Stimulated activated CD4-positive, alpha-beta T cell treated with anti-CD3 and anti-CD28 coated beads, Interleukin-12 subunit alpha, Interleukin-12 subunit beta, amount 100 ng/mL, for 24 hours (primary cell): ENCODE measurements at places on chromosomes 5 and 9.
A peak's percentile ranks its signal among the peaks of the same experiment; 100 is the strongest.

DNA sequence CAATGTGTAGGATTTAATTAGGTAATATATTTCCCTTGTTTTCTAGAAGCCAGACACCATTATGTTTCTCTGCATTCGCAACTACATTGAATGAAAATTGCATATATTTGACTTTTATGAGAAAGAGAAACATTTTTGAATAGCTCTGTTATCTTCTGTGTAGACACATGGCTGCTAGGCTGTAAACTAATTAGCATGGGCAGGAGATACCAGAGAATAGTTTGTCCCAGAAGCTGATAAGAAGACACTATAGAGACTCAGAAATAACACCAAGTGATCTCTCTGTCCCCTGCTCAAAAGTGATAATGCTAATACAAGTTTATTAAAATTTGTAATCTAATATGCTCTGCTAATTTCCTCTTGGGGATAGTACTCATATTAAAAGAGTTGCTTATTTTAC, 198.0 kb upstream of the TUSC1 start:
- DNase-seq: no peak

DNA sequence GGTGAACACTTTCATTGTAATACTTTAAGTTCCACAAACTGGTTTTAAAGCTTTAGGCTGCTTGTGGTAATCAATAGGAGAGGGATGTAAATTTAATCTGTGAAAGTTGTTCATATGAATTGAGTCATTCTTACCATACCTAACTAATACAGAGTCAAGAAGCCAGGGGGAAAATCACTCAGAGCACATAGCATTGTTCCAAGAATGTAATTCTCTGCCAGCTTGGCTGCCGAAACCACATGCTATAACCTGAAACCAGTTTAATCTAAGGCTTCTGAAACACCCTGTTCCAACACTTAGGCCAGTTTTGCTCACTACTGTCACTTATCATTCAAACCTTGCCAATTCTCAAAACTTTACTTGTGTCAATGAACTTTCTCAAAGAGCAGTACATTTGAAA, 528.8 kb upstream of the GRAMD2B start:
- DNase-seq: no peak

- DNase-seq: no peak
Observed at GRCh38 chr9:114203410-114204140, 48.2 kb downstream of the COL27A1 start.

DNA sequence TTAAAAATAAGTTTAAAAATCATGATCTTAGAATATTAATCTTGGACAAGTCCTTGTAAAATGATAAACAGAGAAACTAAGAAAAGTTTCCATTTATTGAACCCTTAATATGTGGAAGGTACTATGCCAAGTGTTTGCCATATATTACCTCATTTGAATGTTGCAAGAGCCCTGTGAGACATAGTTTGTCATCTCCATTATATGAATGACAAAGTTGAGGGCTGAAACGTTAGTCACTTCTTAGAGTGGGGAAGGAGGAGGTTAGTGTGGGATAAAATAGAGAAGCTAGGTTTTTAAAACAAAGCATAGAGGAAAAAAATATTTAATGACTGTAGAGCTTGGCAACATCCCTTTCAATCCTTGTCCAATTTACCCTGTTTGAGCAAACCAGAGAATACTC, 2.0 kb downstream of the TNC start:
- DNase-seq: no peak

- no peak for DNase-seq
Observed at GRCh38 chr9:82106536-82106935, 118.0 kb downstream of the SPATA31D1 start.

GRCh38 chr9:19492775-19493173, 84.0 kb downstream of the ACER2 start:
- DNase-seq: no peak

DNA sequence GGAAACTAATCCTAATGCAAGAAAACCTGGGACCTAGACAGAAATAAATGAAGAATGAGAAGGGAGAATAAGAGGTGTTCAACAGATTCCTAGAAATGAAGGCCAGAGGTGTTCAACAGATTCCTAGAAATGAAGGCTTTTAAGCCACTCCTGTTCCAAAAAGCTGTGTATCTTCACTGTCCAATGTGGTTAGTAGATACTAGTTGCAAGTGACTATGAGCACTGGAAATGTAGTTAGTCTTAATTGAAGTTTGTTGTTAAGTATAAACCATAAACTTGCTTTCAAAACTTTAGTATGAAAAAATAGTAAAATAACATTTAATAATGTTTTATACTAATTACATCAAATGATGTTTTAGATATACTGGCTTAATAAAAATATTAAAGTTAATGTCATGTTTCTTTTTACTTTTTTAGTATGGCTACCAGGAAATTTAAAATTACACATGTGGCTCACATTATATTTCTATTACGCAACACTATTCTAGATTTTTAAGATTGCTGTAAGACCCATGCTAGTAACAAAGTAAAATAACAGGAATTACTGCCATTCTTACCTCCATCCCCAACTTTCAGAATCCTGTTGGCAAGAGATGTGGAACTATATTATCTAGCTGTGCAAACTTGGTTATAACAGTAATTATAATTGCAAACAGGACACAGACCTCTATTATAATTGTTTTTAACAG, 57.5 kb downstream of the RICTOR start:
- no peak for DNase-seq

DNA sequence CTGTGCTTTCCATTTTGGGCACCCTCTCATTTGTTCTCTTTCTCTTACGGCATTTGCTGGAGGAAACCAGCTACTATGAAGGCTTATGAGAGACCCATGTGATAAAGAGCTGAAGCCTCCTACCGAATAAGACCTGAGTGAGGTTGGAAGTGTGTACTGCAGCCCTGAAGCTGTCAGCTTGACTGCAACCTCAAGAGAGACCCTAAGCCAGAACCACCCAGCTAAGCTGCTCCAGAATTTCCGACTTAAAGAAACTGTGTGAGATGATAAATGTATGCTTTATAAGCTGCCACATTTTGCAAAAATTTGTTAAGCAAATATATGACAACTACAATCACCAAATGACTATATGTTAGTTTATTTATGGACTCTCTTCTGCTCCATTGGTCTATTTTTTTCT, 151.7 kb upstream of the PTPRD start:
- no peak for DNase-seq

GRCh38 chr9:72352911-72353388, 12.1 kb downstream of the ZFAND5 start:
- DNase-seq: no peak

- no peak for DNase-seq
Observed at GRCh38 chr5:175788155-175788787, 83.1 kb upstream of the CPLX2 start.

- DNase-seq: no peak
Observed at GRCh38 chr9:108181441-108181840, 674.3 kb downstream of the ACTL7B start.

DNA sequence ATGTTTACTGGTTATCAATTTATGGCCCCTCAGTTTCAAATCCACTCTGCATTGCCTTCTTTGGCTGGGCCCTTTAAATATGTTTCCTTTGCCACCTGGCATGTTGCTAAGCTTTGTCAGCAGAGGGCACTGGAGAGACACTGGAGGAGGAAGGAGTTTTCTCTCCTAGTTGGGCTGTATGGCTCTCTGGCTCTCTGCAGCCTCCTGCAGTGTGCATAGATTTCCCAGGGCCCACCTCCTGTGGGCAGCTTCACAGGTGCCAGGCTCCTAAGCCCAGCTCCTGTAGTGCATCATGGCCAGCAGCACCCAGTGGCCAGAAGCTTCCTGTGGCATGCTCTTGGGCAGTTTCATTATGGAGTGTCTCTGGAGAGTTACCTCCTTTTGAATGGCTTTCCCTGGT, 23.3 kb downstream of the CAVIN4 start:
- peak; percentile 16 for DNase-seq

- no peak for DNase-seq
Observed at GRCh38 chr5:58153255-58153654, 306.6 kb downstream of the PLK2 start.

DNA sequence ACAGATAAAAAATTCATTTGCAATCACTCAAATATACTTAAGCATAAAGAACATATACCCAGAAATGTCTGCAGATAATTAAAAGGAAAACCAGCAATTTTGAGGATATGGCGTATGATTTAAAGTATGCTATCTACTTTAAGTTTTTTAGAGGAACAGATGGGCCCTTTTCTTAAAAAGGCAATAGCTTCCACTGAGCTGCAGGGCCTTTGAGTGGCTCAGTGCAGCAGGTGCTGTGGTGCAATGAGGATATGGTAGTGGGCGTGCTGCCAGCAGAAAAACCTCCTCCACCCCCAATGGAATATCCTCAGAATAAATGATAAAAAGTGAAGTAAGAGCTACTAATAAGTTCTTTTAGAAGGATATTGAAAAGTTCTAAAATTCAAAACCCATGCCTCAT, 814.5 kb downstream of the MTRR start:
- no peak for DNase-seq

DNA sequence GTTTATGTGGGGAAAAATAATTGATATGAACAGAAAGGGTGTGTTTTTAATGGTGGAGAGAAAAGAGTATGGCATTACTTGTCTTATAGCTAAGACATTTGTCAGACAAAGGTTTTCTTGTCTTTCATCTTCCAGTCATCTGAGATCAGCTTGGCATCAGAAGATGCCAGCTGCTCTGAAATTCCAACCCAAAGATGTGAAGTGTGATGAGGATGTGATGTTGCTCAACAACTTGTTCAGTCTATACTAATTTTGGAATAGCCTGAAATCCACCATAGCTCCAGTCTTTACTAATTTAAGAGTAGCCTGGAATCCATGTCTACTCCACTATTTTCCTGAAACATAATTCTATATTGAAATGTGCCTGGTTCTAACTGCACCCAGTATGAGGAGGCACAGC, 182.3 kb downstream of the CFAP90 start:
- DNase-seq: no peak

GRCh38 chr9:14515571-14516198, 177.5 kb downstream of the ZDHHC21 start:
- no peak for DNase-seq

GRCh38 chr5:69268899-69269298, 34.2 kb downstream of the CDK7 start:
- no peak for DNase-seq

DNA sequence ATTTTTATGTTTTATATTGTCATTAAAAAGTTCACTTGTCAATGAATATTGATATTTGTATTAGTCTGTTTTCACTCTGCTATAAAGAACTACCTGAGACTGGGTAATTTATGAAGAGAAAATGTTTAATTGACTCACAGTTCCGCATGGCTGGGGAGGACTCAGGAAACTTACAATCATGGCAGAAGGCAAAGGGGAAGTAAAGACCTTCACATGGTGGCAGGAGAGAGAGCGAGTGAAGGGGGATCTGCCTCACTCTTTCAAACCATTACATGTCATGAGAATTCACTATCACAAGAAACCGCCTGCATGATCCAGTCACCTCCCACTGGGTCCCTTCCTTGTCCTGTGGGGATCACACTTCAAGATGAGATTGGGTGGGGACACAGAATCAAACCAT, 27.4 kb downstream of the SRD5A1 start:
- DNase-seq: no peak

DNA sequence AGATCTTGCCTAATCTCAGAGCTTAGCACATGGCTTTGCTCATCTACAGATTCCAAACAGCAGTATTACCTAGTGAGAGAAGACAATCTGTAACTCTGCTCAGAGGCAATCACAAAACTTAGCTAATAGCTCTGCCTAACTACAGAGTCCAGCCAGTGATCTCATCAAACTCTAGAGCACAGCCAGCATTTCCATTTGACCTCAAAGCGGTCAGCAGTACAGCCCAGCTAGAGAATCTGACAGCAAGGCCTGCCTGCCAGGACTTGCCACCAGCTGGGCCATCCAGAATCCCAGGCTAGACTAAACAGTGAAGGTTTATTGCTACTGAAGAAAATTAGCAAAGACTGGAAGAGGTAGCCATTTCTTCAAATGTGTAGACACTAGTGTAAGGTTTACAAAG, 217.9 kb upstream of the VLDLR start:
- DNase-seq: no peak

- no peak for DNase-seq
Observed at GRCh38 chr5:164809821-164810220, 1304.4 kb downstream of the MAT2B start.

DNA sequence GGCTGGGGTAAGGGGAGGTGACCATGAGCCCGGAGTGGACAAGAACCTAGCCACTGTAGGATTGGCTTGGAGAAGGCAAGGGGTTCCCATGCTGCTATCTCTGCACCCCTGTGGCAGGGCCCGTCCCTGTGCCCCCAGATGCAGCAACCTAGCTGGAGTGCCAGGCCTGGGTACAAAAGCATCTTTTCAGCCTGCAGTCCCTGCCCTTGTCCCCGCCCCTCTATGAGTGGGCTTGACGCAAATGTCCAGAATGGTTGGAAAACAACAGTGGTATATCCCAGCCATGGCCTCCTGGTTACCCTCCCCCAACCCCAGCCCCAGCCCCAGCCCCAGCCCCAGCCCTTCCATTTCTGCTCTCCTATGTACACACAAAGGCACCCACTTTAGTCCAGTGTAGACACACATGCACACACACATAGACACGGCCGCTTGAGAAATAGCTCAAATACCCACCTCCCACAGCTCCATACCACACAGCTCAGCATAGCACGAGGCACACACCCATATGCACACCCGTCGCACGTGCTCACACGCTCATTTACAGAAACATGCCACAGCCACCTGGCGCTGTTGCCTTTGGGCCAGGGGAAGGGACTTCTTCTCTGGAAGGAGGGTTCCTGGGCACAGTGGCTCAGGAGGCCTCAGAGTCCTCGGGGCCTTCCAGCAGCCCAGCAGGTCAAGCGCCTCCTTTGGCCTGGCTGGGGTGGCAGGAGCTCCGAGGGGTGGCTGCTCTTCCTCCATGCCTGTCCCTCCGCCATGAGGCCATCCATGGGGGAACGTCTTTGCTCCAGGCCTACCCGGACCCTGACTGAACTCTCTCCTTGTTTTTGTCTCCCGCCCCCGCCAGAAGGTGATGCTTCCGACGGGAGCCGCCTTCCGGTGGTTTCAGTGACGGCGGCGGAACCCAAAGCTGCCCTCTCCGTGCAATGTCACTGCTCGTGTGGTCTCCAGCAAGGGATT, 34.1 kb downstream of the CXXC5 start:
- DNase-seq: no peak

DNA sequence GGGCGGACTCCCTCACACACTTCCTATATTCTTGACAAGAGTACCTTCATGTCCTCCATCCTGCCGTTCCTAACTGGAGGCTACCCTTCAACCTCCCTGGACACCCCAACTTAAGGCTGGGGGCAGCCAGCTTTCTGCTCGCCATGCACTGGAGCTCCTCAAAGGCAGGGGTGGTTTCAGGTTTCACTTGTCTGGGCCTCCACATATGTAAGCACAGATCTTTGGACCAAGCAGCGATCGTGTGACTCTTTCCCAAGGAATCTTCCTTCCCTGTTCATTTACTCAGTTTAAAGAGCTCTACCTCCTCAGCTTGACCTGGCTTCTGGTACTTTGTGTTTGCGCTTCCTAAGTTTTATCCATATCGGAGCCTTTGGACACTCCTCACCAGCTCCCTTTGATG, 34.2 kb upstream of the TRPC7 start:
- no peak for DNase-seq
